ENCODE measurements at places on chromosomes 1 and 21.
A peak's percentile ranks its signal among the peaks of the same experiment; 100 is the strongest.

DNA sequence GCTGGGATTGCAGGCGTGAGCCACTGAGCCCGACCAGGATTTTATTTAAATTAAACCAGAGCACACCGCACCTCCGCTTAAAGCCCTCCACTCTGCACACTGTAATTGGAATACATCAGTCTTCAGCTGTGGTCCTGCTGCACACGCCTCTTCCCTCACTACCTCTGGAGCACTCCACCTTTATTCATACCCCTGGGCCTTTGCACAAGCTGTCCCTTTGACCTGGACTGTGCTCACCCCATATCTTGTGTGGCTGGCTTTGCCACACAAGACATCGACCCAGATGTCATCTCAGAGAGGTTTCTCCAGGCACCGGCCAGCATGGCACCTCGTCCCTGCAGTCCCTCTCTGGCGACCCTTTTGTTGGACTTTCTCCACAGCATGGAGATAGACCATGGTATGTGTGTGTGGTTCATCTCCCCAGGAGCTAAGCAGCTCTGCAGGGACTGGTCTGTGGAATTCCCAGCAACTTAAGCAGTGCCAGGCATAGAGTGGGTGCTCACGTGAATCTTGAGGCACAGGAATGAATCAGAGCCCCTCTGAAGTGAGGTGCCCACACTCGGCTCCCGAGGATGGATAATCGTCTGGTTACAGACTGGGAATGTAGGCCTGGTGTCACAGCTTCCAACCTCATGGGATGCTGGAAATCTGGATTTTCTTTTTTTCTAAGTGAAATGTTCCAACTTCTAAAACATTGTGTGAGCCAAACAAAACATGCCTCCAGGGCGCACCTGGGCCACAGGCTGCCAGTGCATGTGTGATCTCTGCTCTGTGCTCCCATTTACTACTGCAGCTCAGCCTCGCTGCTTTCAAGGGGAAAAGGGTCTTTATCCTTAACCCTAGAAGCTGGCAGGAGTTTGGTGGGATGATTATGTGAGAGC, 61.9 kb downstream of the EVA1C start:
- DNase-seq: no peak

DNA sequence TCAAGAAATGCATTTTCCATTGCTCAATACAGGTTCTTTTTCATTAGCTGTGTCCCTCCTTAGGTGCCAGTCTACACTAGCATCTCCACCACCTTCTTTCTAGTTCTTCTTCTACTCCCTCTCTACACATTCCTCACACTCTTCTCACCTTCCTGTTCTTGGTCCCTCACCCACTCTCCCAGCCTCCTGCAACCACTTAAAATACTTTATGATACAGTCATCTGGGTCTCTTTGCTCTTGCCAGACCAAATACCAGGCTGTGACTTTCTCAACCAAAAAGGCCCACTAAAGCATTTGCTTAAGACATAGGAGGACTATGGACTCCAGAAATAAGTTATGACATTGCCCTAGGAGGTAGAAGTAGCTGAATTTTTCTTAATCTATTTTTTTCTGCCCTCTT, 35.1 kb downstream of the PIGM start:
- no peak for DNase-seq

DNA sequence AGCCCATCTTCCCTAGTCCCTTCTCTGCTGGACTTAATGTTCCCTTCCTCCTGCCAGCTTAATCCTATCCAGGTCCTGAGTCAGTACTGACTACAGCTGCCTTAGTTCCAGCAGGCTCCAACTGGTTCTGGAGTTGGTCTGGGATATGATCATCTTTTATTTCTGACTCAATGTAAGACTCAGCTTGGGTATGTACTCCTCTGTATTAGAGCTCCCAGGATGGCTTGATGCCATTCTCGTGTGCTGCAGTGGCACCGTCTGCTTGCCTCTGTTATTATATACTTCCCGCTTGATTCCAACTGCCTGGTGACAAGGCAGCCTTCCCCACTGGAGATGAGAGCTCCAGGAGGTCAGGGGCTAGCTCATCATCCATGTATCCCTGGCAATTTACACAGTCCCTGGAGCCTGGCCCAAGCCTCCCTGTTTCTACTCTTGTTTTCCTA, 164.4 kb upstream of the DPT start:
- DNase-seq: no peak

- DNase-seq: no peak
These were observed 261.5 kb downstream of the GPATCH2 start for GRCh38 chr1:217369271-217369981.

DNA sequence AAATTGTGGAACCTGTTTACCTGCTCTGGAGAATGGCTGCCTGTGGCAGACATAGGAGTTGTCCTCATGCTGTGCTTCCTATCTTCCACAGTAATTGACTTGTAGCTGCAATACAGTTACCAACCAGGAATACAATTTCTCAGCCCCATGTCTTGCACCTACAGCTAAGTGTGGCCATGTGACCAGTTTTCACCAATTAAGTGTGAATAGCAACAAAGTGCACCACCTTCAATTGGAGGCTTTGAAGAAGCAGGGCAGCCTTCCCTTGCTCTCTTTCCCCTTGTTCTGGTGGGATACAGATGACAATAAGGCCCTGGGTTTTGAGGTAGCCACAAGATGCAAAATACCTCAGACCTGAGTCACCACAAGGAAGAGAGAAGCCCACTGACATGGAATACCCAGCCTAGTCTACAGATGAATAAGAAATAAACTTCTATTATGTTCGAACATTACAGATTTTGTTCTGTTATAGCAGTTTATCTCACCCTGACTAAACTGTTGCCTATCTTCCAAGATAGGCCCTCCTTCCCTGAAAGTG, 70.2 kb upstream of the S1PR1 start:
- DNase-seq: no peak

DNA sequence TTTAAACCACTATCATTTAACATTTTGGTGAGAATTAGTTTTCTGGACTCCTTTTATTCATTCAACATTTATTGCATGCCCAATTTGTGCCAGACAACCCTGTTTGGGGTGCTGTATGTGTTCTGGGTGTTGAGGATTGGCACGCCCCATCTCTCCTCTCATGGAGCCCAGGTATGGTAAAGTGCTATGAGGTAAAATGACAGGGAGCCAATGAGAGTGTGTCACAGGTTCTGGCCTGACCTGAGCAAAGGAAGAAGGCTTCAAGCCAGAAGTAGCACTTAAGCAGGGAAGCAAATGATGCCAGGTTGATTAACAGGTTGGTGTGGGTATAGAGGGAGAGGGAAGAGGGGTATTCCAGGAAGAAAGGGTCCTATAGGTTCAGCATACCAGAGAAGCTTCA, 21.1 kb upstream of the SLC22A15 start:
- DNase-seq: no peak

GRCh38 chr1:110570307-110570706, 35.9 kb downstream of the KCNA2 start:
- no peak for DNase-seq

DNA sequence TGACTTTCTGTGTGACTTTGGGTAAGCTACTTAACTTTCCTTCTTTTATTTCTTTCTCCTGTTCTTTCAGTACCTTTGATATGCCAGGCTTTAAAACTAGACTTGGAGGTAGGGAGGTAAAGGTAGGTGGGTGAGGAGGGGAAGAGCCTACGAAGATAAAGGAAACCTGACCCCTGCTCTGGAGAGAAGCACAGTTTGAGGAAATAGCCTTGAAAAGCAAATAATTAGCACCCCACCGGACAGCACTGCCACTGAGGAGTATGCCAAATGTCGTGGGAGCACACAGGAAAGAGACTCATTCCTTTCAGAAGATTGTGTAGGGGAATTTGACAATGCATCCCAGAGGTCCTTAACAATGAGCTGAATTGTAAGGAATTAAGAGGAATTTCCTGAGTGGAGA, 65.2 kb upstream of the SPAG17 start:
- no peak for DNase-seq

DNA sequence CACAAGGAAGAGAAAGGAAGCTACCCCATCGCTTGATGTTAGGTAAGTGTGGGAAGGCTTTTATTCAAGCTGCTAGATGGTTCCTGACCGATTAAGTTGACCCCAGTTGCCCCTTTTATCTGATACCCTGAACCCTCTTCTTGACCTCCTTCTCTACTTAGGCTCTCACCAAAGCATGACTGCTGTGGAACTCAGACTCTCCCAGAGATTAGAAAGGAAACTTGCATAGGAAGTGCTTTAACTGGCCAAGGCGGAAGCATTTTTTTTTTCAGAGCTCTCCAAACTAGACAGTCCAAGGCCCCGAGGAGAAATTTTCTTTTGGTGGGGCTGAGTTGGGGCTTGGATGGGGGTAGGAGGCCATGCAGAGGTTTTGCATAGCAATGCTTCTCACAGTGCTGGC, 101.3 kb upstream of the USP24 start:
- DNase-seq: no peak

DNA sequence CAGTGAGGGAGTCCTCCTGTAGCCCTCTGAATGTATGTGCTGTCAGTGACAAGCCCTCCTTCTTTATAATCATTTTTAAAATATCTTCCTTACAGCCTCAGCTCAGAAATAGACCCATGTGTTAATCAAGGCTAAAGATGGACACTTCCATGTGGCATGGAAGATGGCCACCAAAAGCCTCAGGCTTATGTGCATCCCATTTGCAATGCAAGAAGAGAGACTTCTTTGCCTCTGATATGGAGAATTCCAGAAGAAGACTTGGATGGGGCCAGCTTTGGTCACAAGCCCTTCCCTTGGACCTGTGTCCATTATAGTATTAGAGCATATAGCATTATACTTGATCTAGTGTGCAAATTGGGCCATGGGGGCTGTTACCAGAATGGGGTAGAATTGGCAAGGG, 18.5 kb downstream of the CCDC185 start:
- no peak for DNase-seq

DNA sequence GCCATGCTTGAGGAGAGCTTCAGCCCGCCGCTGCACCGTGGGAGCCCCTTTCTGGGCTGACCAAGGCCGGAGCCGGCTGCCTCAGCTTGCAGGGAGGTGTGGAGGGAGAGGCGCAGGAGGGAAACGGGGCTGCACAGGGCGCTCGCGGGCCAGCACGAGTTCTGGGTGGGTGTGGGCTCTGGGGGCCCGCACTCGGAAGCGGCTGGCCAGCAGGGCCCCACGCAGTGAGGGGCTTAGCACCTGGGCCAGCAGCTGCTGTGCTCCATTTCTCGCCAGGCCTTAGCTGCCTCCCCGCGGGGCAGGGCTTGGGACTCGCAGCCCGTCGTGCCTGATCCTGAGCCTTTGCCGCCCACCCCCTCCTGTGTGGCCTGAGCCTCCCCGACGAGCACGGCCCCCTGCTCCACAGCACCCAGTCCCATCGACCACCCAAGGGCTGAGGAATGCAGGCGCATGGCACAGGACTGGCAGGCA, 1554.0 kb downstream of the KCNT2 start:
- DNase-seq: no peak

- DNase-seq: no peak
These were observed 79.7 kb downstream of the ATP5PO start for GRCh38 chr21:33835920-33836319.

- DNase-seq: no peak
These were observed 237.0 kb downstream of the PTPRU start for GRCh38 chr1:29473161-29473855.

DNA sequence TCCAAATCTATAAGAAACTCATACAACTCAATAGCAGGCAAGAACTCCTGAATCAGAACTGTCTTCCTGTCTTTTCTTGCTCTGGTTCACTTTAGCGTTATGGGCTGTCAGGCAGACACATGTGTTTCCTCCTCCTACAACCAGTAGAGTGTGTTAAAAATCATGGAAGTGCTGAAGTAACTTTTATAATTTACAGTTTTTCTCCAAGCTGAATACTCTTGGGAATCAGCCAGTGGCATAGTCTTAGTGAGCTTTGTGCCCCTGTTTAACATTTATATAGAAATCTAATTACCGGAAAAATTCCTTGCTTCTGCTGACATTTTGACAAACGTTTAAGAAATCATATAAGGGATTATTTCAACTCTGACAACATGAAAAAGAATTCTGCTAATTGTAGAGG, 113.1 kb upstream of the RGS18 start:
- DNase-seq: no peak

DNA sequence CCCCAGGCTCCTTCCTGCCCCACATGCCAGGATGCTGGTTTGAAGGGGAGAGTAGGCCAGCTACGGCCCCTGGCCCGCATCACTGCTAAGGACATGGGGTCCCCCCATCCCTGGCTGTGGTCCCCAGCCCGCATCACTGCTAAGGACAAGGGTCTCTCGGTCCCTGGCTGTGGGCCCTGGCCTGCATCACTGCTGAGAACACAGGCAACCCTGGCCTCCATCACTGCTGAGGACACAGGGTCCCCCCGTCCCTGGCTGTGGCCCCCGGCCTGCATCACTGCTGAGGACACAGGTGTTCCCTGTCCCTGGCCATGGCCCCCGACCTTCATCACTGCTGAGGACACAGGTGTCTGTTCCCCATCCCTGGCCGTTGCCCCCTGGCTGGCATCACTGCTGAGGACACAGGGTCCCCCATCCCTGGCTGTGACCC, 448 bp upstream of the OBSCN start:
- no peak for DNase-seq

GRCh38 chr1:109906160-109906838, 4.3 kb upstream of the CSF1 start:
- DNase-seq: peak; percentile 72

DNA sequence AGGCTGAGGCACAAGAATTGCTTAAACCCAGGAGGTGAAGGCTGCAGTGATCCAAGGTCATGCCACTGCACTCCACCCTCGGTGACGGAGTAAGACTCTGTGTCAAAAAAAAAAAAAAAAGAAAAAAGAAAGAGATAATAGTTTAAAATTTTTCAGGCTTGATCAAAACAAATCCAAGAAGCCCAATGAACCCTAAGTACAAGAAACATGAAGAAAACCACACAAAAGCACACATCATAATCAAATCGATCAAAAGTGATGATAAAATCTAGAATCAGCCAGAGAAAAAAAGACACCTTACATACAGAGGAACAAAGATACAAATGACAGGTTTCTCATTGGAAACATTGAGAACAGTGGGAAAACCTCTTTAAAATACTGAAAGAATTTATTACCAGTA, 31.5 kb downstream of the LDLRAD1 start:
- DNase-seq: no peak

- DNase-seq: no peak
These were observed 52.8 kb upstream of the FOXD3 start for GRCh38 chr1:63269571-63269970.

DNA sequence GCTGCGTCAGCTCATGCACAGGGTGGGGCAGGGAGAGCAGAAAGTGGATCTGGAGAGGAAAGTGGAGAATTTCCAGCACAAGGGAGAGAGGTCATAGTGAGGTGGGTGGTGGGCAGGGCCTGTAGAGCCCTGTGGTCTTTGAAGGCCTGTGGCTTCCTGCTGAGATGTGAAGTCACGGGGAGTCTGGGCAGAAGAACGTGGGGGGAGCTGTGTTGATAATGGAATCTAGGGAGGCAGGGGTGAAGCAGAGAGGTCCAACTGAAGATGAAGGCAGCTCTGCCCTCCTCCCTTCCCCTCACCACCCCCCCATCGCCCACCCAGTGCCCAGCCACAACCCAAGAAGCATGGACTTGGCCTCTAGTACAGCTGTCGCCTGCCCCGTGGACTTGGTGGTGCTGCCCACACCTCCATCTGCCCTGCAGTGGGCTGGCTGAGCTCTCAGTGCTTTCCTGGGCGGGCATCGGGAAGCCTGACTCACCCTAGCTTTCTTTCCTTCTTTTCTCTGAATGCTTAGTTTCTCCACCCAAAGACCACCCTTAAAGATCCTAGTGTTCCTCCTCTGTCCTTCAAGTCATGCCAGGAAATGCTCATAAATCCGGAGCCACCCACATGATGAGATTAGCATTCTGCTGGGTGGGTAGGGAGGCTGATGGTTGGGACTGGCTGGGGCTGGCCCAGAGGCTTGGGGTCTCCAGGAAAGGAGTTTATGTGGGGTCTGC, 186.1 kb downstream of the TRABD2B start:
- DNase-seq: no peak
